NCI-H510A treated with DMSO at 0.1 percent for 48 hours (cell line): ENCODE measurements at places on chromosomes 3 and 15.

DNA sequence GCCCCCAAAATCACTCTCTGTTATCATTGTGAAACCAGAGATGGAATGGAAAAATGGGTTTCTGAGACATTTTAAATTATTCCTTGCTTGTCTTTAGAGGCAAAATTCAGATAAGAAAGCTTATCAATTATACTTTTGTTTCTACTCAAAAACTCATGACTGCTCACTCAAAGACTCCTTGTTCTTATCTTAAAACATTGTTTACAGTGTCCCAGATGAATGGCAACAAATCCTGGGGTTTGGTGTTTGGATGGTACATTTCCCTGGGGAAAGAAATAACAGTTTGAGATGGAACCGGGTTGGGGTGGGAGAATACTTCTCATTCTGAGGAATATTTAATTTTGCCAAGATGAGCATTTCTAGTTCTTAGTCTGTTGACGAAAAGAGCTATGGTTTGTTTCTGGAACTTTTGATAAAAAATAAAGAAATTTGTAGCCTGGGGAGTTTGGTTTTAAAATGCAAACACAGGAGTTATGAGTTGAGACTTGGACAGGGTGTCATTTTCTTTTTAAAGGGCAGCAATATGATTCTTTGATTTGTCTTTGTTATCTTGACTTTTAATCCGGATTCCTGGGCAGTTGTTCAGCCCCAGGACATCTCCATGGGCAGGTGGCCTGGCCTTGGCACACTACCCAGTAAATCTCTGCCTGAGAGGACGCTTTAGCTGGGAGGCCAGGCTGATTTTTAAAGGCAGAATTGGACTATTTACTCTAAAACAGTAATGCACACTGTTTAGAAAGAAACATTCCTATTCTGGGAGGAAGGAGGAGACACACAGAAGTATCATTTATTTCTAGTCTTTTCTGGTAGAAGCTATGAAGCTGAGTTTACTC is 32.4 kb downstream of the BTD start:
- no peak for DNase-seq

GRCh38 chr3:113300596-113300995 is 89.2 kb downstream of the BOC start:
- DNase-seq = no peak

GRCh38 chr3:121545049-121545573 is 677 bp downstream of the POLQ start:
- no peak for DNase-seq

GRCh38 chr3:54940971-54941370 is 13.1 kb upstream of the LRTM1 start:
- DNase-seq = no peak

DNA sequence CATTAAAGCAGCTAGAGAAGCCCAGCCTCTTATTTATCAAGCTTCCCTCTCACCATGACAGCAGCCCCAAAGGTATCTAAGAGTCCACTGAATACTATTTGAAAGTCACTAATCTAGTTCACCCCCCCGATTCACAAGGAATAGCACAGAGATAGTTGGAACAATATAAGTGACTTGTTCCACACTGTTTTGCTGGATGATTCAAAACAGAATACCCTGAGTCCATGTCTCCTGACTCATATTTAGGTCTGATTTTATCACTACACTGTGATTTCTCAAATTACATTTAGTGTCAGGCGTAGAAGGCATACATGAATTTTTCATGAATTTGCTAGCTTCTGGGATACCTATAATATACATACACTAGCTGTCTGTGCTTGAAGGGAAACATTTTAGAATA is 18.7 kb upstream of the EOGT start:
- DNase-seq = no peak

GRCh38 chr15:37112971-37113670 is 12.8 kb upstream of the MEIS2 start:
- no peak for DNase-seq

- no peak for DNase-seq
These were observed 22.6 kb upstream of the NEK10 start for GRCh38 chr3:27391796-27392195.

GRCh38 chr15:31607656-31608055 is 281.0 kb downstream of the KLF13 start:
- no peak for DNase-seq

GRCh38 chr15:42344763-42345162 is 14.5 kb upstream of the CAPN3 start:
- no peak for DNase-seq

DNA sequence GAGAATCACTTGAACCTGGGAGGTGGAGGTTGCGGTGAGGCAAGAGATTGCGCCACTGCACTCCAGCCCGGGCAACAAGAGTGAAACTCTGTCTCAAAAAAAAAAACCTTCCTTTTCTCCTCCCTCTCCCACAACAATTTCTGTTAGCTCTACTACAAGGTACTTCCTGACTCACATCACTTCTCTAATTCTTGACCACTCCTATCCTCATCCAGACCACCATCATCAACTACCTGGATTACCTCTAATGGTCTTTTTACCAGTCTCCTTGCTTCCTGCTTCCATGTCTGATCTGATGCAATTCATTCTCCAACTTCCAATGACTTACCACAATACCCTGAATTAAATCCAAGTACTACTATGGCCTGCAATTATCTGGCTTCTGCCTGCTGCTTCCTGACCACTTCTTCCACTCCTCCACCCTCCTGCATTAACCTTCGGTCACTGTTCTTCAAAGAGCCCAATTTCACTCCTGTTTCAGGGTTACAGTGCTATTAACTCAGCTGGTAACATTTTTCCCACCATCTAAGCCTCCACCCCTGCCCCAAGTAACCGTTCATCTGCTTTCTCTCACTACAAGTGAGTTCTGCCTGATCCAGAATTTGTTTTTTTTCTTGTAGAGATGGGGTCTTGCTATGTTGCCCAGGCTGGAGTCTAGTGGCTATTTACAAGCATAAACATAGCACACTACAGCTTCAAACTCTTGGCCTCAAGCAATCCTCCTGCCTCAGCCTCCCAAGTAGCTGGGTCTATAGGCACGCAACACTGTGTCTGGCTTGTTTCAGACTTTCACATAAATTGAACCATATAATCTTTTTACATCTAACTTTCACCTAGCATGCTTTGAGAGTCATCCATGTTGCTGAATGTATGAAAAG is 27.8 kb downstream of the DCAF1 start:
- DNase-seq = no peak

DNA sequence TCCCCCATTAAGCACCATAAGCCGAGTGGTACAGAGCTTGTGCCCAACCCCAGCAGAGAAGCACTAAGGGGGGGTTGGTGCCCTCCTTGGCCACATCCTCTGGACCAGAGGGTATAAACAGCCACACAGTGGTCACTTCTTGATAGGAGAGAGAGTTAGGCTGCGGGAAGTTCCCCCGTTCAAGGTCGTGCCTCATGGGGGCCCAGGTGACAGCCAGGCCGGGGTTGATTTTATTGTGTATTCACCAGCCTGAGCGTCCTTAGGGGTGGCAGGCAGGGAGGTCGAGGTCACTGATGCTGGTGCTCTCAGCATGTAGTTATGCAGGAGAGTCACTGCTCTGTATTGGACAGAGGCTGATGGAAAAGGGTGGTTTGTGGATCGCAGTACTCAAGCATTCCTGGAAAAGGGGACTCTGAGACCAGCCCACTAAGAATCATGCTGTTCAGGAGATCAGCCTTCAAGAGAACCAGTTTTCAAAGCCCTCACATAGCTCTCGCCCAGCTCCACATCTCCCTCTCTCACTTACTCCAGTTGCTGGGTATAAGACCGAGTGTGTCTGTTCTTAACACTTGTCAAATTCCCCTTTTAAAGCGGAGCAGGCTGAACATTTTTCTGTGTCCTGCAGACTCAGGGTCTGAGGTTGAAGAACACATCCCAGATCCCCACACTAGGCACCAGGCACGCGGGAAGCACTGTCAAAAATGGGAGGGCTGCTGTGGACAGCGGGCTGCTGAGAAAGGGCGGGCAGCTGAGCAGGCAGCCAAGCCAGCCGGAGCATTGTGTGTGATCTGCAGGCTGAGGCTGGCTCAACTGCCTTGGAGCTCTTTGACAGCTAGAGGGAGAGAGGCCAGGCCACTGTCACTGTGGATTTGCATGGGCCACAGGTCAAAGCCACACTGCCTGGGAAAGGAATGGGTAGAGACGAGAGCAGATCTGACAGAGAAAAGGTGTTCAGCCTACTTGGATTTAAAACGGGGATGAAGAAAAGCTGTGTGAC is 279.3 kb upstream of the LRRFIP2 start:
- DNase-seq = peak; percentile 67

GRCh38 chr15:90143166-90143655 is 40.9 kb upstream of the IDH2 start:
- DNase-seq = peak; percentile 79

GRCh38 chr3:175294793-175295192 is 435.7 kb downstream of the NAALADL2 start:
- no peak for DNase-seq

GRCh38 chr15:61777689-61778088 is 282.6 kb downstream of the VPS13C start:
- DNase-seq = no peak

DNA sequence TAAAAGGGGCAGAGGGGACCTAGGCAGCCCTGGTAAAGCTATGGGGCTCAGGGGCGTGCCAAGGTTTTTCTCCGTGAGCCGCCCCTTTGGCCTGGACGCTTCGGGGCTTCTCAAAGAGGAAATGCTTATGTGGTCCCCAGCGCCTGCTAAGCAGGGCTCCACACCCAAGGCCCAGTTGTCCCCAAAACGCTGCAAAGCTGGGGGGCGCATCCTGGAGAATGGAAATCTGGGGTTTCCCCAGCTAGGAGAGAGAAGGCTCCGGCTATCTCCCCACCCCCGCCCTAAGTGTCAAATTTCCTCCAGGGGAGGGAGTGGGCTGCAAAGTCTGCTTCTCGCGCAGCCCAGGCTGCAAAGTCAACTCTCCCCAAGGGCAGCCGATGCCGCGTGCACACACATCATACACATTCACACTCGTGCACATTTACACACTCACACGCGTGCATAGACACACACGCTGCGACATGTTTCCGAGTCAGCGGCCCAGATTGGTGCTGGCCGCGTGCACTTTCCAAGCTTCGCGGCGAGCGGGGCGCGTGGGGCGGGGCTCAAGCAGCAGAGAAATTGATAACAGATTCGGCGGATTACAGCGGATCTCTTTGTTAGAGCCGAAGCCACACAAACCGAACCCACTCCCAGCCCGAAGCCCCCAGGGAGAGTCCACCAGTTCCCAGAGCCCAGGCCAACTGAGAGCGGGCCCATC is 4.5 kb downstream of the WNT5A start:
- no peak for DNase-seq

DNA sequence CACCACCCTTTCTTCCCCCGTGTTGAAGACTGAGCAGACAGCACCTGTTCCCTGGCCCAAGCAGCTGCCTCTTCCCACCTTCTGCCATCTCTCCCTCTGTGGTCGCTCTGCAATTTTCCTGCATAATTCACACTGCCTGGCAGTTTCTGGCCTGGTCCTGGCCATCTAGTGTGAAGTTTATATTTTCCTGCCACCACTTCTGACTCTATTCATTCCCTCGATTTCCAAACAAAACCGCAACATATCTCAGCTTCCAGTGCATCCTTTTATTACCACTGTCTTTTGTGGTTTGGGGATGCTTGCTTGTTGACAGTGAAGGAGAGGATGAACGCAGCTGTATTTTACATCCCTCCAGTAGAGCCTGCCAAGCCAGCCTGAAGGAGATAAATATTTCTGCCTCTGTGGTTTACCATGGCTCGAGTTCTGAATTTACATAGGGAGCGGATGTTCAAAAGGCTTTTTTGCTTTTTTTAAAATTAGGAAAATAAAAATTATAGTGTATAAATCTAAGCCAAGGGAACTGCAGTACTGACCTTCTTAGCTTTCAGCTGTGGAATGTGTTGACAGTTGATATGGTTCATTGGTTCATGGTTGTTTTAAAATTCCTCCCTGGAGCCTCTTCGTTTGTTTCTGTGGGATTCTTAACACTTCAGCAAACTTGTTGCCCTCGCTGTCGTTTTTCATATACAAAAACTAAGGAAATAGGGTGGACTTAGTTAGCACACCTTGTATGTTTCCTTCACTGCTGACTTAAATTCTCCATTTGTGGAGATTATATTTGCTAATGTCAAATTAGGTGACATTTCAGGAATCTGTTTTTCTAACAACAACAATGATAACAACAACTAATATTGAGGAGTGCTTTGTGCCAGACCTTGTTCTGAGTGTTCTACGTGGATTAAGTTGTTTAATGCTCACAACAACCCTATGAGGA is 250.5 kb downstream of the ADAMTSL3 start:
- no peak for DNase-seq

DNA sequence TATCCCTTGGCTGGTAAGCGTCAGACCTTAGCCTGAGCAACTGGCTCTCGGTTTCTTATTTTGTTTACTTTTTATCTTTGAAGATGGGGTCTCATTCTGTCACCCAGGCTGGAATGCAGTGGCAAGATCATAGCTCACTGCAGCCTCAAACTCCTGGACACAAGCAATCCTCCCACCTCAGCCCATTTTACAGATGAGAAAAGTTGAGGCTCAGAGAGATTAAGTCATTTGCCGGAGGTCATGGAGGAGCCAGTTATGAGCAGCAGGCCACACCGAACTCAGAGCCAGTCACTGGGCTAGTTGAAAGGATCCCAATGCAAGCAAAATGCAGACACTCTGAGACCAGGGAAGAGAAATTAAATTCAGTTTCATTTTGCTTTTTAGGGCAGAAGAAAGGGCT is 293.6 kb downstream of the SHQ1 start:
- no peak for DNase-seq

DNA sequence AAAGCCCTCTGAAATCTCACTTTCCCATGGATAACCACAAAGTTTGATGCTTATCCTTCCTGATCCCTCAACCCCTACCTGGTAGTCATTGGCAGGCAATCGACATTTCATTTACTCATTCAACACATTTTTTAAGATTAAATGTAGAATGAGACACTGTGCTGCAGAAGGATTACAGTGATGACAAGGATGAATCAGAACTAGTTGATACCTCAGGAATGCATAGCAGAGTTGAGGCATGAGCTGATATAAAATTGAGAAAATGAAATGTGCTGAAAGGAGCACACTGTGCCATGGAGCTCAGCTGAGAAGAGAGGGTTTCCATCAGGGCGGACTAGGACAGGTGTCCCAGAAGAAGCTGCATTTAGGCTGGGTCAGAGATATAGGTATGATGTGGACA is 48.9 kb upstream of the ACTL6A start:
- no peak for DNase-seq

DNA sequence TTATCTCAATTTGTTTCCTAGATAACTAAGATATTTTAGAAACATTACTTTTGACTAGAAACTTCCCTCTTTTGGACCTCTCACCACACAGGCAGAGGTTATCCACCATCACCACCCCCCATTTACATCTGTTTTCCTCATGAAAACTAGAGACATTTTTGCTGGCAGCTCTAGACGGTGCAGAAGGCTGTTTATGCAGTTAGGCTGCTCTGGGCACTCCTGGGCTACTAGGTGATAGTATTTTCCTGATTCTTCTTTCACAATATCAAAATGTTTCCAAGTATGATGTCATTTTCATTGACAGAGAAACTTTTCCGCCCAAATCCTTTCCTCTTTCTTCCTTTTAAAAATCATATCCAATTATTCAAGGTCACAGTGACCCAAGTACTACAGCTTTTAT is 67.1 kb downstream of the PLOD2 start:
- no peak for DNase-seq
